ENCODE measurements at places on chromosomes 13 and 19. TPM values are rescaled to one million over a fixed set of nuclear protein-coding genes. Genes with fewer than 3 reads are reported as not detected.

The ZNF302 gene
- 41.5 TPM for total RNA-seq

DNA sequence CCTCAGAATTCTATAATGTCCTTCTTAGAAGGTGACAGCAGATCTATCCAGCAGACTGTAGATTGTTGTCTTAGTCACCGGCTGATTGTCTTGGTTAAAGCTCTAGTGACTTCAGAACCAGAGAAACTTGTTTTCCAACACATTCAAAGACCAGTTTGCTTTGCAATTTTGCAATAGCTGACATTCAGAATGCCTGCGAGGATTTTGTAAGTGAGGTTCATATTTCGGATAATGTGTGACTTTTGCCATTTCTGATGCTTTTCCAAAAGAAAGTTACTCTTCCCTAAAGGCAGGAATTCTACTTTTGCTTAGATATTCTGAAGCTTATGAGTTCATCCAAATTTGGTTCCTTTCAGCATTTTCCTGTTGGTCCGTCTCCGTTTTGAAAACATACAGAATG, 13.2 kb downstream of the SPINT2 start:
- no peak for DNase-seq

DNA sequence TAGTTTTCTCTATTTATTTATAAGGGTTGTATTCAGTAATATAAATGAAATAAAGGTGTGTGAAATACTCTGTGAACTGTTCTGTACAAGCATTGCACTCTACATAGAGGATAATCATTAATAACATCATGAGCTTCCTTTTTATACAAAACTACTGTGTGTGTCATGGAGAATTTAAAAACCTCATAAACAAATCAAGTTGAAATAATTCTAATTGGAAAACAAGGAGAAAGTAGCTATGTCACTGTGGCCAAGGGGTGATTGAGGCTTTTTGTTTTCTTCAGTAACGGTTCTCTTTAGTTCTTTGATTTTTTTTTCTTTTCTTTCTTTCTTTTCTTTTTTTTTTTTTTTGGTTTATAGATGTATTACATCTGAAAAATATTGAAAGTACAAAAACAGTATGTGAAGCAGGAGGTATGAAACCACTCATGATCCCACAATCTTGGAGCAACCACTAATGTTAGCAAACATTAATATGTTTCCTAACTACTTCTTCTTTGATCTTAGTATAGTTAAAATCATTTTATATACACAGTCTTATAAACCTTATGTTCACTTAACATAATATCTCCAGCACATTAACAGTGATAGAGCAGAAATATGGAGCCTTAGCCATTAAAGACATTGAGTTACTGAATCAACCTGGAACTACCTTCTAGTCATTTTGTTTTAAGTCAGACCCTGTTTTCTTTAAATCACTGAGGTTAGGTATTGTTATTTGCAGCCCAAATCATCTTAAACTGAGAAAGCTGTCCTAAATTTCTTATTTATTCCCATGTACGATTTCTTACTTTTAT, 45.4 kb downstream of the WDFY2 start:
- DNase-seq = no peak

DNA sequence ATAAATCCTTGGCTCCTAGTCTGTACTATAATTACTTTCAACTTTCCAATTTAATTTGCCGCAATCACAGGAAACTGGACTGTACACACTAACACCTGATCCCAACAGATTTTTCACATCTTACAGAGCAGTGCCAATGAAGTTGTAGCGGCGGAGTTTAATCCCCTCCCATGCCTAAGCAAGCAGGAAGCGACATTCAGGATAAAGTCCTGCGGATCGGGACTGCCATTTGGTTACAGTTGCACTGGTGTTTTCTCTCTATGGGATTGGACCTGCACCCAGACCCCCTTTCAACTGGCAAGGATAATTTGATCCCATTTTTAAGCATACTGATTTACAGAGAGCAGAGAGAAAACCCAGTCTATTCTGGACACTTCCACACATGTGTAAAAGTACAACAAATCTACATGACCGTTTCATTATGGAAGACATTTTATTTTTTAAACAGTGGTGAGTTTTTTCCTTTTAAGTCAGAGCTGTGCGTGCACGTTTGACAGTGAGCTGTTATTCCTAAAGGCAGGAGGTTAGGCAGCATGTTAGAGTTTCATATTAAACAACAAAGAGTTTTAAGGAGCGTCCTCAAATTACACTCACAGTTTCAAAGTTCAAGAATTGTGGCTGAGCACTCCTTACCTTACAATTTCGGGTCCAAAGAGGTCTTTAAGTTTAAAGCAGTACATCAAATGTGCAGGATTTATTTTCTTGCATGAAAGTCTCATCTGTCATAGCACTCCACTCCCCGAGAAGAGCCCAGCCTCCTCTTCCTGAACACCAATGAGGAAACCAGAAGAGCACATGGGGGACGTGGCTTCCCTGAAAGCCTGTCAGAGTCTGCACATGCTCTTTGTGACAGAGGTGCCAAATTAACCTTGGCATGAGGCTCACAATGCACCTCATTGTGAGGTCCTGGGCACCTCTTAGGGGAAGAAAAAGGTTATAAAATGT, 141.6 kb upstream of the RFC3 start:
- no peak for DNase-seq

DNA sequence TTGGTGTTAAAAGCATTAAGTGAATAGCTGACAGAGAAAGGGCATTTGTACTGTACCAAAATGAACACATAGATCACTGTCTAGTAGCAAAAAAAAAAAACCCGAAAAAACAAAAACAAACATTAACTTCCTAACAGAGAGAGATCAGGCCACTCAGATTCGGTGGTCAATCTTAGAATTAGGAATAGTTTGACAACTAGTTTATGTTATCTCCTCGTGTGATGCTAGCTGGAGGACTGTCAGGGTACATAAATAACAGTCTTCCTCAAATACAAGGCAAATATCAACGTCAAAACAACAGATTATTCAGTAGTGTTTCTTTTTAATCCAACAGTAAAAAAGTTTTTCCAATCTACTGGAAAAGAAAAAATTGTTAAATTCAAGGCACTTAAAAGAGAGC, 1.7 kb downstream of the ZMYM5 start:
- DNase-seq = no peak

Data from type B pancreatic cell (in vitro differentiated cells).